ENCODE measurements at places on chromosomes 6 and 20. TPM values are rescaled to one million over a fixed set of nuclear protein-coding genes. Genes with fewer than 3 reads are reported as not detected.

- H3K27me3 ChIP-seq, result peaks cover 64% of the 10 kb centered on the region
- DNase-seq, result no peak
- H3K36me3 ChIP-seq, result no peaks in the 10 kb centered on the region
- no peak overlapping the region for H3K4me3 ChIP-seq
Measured at GRCh38 chr6:107706516-107707115, 117.5 kb downstream of the SCML4 start.

- H3K4me3 ChIP-seq, result no peak overlapping the region
- H3K27me3 ChIP-seq, result no peaks in the 10 kb centered on the region
- H3K36me3 ChIP-seq, result peaks cover 10% of the 10 kb centered on the region
Measured at GRCh38 chr20:38049800-38050199, 16.3 kb downstream of the RPRD1B start.

- DNase-seq, result no peak
- H3K27ac ChIP-seq, result no peak overlapping the region
- H3K4me3 ChIP-seq, result no peak overlapping the region
- no peaks in the 10 kb centered on the region for H3K27me3 ChIP-seq
- no peaks in the 10 kb centered on the region for H3K4me1 ChIP-seq
Measured at GRCh38 chr20:14775778-14776177, 438.4 kb upstream of the FLRT3 start.

The BPIFB1 gene
- total RNA-seq, result 8.5 TPM

DNA sequence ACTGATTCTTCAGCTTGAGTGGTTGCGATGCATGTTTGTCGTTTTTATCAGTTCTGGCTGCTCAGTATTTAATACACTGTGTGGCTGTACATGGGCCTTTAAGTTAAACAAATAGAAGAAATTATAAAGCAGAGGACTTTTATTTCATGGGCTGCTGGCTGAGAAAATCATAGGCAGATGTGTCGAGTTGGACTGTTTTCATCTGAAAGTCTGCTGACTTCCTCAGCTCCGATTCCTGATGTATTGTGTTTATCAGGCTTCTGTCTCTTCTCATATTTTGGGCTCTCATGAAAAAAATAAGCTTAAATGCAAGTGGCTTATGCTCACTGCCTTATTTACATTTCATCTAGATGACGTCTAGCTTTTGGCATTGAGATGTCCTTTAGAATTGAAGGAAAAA, 129.5 kb upstream of the GGTLC1 start:
- no peak overlapping the region for H3K4me3 ChIP-seq
- H3K27ac ChIP-seq, result no peak overlapping the region
- H3K4me1 ChIP-seq, result no peaks in the 10 kb centered on the region
- no peaks in the 10 kb centered on the region for H3K36me3 ChIP-seq
- DNase-seq, result no peak
- H3K27me3 ChIP-seq, result peaks cover 28% of the 10 kb centered on the region

- peaks cover 15% of the 10 kb centered on the region for H3K36me3 ChIP-seq
- DNase-seq, result no peak
- no peaks in the 10 kb centered on the region for H3K27me3 ChIP-seq
- H3K4me3 ChIP-seq, result no peak overlapping the region
- no peak overlapping the region for H3K27ac ChIP-seq
- H3K4me1 ChIP-seq, result peaks cover 8% of the 10 kb centered on the region
Measured at GRCh38 chr20:37317316-37317715, 27.9 kb downstream of the MANBAL start.

DNA sequence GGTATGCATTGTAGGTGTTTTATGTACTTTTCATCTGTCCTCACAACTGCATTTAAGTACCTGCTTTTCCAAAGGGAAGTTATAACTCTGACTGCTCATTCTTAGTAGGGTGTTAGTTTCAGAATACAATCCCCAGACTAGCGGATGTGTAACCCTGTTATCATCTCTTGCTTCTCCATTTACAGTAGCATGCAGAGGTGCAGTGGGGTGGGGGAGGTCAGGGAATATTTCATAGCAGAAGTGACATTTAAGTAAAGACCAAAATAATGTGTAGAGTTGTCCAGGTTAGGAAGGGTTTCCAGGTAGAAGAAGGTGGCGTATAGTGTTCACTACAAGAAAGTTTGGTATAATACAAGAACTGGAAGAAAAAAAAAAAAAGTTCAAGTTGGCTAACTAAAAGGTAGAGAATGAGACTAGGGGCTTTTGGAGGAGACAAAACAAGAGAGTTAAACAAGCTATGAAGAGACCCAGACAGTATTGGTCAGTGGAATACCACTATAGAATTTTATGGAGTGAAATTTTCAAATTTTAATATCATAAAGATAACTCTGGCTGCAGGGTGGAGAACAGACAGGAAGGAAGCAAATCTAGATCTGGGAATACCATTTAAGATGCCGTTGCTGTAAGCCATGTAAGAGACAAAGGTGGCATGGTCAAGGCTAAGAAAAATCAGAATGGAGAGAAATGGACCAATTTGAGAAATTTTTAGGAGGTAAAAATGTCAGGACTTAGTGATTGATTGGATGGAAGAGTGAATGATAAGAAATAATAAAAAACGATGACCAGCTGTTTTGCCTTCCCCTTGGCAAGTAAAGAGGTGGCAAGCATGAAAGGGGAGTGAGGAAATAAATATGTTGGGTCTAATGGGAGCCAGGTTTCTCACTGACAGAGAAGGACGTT, 2.2 kb upstream of the AHI1 start:
- H3K4me1 ChIP-seq, result peaks cover under 1% of the 10 kb centered on the region
